ENCODE measurements at places on chromosomes 2 and 18. TPM values are rescaled to one million over a fixed set of nuclear protein-coding genes. Genes with fewer than 3 reads are reported as not detected.
A peak's percentile ranks its signal among the peaks of the same experiment; 100 is the strongest.

The CD207 gene
- polyA plus RNA-seq: not detected

The COL4A4 gene
- polyA plus RNA-seq: 7.2 TPM

The CYP26B1 gene
- 3.1 TPM for polyA plus RNA-seq

The CNDP1 gene
- 2.9 TPM for polyA plus RNA-seq

The MGAT4A gene
- polyA plus RNA-seq: 23.5 TPM

The NEDD4L gene
- polyA plus RNA-seq: 95.7 TPM

The CENPA gene
- not detected for polyA plus RNA-seq

The ALK gene
- polyA plus RNA-seq: not detected

The FIGN gene
- 1.1 TPM for polyA plus RNA-seq

The SMYD1 gene
- polyA plus RNA-seq: not detected

The GPR45 gene
- polyA plus RNA-seq: not detected

DNA sequence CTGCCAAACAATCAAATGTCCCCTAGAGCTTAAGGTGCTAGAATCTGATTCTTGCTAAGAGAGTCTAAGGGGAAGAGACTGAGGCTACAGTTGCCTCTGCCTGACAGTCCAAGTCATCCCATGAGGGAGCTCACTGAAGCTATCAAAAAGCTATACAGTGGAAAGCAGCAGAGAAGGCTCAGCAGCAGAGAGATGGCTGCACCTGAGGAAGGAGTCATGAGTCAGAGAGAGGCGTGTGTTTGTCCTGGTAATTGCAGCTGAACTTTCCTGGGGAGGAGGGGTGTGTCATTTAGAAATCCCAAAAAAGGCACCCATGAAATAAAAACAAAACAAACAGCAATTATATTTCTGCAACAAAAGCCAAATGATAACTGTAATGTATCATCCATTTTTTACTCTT, 305.2 kb upstream of the UBE2E3 start:
- DNase-seq: no peak

- no peak for DNase-seq
These were observed 5.9 kb downstream of the ACKR3 start for GRCh38 chr2:236575510-236575909.

DNA sequence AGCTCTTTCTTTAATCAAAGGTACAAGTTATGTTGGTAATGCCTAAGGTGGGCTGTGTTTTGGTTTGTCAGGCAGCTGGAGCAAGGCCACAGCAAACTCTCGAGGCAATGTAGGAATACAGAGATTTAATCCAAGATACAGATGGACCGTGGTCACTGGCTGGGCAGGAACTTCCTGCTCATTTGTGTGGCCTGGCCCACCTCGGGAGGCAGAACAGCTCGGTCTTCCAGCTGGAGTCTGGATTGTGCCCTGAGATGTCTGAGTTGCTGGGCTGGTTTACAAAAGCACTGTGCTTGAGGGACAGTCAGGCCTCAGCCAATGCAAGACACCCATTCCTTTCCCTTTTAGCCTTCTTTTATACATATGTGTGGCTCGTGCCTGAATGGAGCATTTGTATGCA, 506.1 kb upstream of the SALL3 start:
- DNase-seq: no peak

DNA sequence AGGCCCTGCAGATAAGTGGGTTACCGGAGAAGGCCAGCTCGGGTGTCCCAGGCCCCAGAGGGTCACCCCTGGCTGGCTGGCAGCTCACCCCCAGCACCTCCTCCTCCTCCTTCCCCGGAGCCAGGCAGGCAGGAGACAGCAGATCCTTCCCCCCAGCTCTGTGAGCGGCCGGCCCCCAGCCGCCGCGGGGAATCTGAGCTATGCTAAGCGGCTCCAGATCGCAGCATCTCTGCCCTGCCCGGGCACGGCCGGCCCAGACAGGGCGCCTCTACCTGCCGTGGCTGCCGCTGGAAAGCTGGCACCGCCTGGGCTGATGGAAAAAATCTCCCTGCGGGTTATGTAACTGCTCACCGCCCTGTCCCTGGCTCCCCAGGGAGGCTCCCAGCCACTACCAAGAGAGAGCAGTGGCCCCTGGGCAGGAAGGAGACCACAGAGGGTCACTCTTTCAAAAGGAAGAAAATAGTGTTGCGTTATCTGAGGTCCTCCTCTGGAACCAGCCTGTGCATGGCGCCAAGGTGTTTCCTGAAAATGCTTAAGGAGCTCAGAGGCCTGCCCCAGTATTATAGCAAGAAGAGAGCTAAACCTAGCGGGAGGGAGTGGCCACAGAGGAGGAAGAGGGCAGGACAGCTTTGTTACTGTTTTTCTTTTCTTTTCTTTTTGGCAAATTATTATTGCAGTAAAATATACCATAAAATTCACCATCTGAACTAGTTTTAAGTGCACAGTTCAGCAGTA, 179.0 kb downstream of the SMAD7 start:
- DNase-seq: peak; percentile 82

DNA sequence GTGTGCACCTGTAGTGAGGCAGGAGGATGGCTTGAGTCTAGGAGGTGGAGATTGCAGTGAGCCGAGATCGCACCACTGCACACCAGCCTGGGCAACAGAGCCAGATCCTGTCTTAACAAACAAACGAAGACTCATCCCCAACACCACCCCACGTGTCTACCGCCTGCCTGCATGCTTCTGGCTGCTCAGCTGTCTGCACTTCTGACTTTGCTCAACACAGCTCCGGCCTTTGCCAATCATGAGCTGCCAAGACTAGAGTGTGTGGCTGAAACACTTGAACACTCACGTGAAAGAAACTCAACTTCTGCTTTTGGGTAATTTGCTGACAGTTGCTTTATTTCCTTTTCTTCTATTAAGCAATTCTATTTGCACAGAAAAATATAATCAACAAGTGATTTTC, 32.1 kb upstream of the SP3 start:
- DNase-seq: no peak

DNA sequence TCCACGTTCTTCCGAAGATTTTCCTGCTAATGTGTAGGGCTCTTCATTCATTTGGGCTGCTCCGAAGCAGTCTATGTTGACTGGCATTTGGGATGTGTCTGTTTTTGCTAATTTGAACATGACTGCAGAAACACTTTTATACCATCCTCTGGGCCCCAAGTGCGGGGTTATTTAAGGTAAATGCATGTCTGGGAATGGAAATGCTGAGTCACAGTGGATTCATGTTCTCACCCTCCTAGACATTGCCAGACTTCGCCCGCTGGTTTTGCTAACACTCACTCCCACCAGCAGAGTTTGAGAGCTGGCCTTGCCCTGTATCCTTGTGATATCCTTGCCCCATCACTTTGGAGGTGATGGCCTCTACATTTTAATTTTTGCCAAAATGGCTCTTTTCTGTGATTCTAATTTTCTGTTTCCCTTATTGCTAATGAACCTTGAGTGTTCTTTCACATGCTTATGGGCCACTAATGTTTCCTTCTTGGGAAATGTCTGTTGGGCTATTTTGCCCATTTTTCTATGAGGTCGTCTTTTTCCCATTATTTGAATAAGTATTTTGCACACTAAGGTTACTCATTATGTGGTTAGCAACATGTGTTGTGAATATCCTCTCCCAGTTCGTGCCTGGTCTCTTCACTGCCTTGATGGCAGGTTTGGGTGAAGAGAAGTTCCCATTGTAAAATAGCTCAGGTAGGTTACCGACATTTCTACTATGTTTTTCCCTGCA, 204.1 kb downstream of the GLI2 start:
- no peak for DNase-seq

DNA sequence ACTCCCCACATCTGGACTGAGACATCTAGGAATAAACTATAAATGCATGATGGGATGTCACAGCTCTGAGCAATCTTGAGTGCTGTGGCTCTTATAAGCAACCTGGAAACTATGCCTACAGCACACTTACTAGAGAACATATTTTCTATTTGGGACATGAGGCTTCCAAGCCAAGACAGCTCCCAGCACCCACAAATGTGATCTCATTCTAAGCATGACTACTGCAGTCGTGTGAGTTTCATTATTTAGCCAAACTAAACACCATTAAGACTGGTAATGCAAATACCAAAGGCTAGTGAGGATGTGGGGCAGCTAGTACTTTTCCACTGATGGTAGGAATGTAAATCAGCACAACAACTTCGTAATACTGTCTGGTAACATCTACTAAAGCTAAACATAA, 72.5 kb downstream of the RTTN start:
- no peak for DNase-seq

- DNase-seq: no peak
These were observed 15.1 kb upstream of the FAM98A start for GRCh38 chr2:33614190-33614589.

- no peak for DNase-seq
These were observed 272.2 kb downstream of the NDUFA10 start for GRCh38 chr2:239752951-239753350.

GRCh38 chr2:158955842-158956365, 12.5 kb upstream of the TANC1 start:
- DNase-seq: no peak

- DNase-seq: no peak
These were observed 69.1 kb upstream of the RBMS1 start for GRCh38 chr2:160562730-160563129.

GRCh38 chr2:215435280-215435869, 493 bp downstream of the FN1 start:
- DNase-seq: peak; percentile 88

DNA sequence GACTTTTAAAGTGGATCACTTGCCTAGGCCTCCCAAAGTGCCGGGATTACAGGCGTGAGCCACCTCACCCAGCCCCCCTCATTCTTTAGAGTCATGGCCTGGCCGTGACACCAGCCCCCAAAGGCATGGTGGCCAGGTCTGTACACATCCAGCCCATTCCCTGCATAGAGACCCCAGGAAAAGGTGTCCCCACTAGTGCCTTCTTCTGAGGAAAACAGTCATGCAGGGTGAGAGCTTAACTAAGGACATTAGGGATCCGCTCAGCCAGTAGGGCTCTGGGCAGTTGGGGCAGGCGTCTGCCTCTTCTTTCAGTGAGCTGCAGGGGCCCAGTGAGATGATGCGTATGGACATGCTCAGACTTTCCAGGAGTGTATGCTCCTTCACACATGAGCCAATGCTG, 5.7 kb upstream of the AMER3 start:
- DNase-seq: no peak

DNA sequence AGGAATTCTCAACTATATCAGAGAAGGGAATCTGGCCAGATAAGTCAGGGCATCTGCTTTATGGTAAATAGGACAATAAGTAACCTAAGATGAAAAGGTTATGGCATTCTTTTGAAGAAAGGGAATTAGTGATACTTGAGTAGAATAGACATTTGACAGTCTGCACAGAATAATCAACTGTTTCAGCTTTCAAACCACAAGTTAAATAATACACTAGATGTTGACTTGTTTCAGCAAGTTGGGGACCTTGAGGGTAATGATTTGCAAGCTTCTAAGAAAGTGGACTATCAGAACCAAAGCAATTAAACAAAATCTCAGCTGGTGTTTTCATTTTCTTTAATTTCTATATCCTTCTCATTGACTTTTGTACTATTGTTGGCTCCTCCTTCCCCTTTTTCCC, 54.5 kb downstream of the SLC39A10 start:
- DNase-seq: no peak

- no peak for DNase-seq
These were observed 71.2 kb downstream of the PLB1 start for GRCh38 chr2:28567061-28567471.

DNA sequence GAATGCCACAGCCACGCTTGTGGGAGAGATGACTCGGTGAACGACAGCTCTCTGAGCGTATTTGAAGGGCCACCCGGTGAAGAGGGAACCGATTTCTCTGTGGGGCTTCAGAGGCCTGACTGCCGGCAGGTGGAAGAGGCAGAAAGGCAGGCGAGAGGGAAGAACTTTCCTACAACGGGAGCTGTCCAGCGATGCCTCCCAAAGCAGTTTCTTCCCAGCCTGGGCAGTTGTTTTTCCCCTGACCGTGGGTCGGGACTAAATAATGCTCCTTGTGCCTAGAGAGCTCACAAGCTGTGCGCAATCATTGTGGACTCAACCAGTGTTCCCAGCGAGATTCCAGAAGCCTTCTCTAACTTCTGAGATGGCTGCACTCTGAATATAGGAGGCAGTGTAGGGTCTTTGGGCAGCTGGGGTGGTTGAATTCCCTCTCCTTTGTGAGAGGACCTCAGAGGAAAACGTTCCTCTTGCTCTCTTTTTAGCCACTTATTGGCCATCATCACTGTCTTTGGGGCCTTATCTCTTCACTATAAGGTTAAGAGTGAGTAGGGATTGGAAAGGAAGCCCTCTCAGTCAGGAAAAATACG, 710 bp downstream of the SEC11C start:
- DNase-seq: peak; percentile 60

DNA sequence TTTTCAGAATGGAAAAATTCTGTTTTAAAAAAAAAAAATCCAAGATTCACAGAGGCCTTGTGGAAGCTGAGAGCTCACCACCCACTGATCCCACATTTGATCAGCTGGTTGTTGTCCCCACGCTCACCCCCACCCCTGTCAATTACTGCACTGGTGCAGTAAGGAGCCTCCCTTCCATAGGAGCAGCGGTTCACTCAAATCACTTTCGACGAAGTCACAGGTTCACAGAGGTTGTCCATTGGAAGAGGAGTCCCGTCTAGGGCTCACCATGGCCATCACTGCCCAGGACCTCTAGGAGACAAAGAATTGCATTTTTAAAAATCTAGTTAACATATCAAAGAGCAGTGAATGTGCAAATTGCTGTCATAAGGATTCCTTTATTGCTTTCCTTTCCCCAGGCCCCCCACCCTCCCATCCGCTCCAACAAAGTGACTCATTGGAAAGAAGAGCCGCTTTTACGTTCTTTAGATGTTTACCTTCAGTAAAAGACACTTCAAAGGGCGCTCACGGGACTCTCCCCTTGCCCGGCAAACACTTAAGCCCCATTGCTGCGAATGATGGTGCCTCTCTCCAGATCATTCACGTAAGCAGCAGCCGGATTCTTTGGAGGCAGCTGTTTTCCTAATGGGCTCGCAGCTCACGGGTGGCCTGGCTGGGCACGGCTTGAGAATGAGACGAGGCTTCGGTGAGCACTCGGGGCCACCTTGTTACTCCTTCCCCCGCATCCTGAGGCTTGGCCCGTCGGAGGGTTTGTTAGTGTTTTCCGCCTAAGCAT, 165.5 kb upstream of the SALL3 start:
- DNase-seq: no peak

GRCh38 chr2:7570247-7570646, 653.0 kb downstream of the RNF144A start:
- DNase-seq: no peak

- DNase-seq: no peak
These were observed 23.8 kb upstream of the HNRNPA3 start for GRCh38 chr2:177188482-177189469.

GRCh38 chr2:183019718-183020442, 18.4 kb downstream of the NCKAP1 start:
- DNase-seq: no peak

DNA sequence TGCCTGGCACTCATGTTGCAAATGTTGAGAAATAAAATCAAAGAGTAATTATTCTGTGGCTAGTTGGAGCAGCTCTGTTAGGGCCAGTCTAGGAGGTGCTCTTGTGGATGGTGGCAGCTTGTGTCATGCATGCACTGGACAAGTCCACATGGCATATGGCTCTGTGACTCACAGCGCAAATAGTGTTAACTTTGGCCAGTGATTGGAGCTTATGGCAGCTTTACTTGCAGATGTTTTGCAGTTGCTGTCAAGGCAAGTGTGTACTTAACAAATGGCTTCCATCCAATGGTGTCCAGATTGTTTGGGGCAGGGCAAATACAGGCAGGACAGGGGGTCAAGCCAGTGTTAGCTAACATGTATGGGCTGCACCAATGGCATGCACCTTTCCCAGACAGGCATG, 26.1 kb upstream of the TMX3 start:
- no peak for DNase-seq

Data from kidney (tissue), 22 donors.